ENCODE measurements at places on chromosomes 12 and 14.

DNA sequence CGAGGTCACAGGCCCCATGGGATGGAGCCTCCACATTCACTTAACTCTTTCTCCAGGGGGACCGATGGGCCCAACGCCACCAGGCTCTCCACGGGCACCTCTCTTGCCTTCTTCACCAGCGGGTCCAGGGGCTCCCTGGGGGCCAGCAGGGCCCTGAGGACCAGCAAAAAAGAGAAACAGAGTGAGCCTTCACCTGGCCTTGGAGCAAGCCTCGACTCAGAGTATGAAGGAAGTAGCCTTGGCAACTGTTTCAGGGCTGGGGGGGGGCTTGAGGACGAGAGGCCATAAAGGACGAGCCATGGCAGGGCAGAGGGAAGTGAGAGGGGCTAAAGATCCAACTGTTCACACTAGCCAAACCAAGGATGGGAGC lies 18.0 kb downstream of the COL2A1 start:
- no peak for DNase-seq

DNA sequence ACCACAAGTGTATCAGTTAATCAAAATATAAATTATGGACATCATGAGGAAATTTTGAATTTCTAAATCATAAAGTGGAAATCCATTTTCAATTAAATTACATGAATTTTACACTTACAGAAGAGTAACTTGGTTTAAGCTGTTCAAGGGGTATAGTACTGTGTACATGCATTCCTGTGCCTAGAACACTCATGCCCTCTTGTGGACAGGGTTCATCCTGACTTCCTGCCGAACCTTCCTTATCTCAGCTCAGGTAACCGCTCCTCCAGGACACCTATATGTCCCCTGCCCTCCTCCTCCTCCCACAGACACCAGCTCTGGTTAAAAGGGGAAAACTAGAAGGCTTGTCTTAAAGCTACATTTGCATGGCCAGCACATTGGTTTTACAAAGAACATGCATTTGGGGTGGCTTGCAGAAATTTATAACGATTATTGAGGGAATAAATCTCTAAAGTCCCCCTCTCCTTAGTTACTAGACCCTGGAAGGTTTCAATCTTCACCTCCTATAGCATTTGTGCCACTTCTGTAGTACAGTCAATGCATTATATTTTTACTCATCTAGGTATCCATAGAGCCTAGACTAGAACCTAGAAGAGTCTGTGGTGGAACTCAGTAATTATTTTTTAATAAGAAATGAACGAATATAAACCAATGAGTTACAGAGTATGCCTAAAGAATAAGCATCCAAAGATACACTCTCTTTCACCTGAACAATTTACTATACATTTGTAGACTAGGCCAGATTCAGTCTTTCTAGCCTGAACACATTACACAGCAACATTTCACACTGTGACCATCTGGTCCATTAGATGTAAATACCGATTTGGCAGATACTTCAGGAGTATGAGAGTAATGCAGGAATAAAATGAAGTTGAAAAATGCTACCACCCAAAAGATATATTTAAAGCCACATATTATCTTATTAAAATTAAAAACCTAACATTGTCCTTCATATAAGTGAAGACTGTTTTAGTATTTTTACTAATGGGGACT lies 345.6 kb downstream of the PAWR start:
- DNase-seq = peak; percentile 73

DNA sequence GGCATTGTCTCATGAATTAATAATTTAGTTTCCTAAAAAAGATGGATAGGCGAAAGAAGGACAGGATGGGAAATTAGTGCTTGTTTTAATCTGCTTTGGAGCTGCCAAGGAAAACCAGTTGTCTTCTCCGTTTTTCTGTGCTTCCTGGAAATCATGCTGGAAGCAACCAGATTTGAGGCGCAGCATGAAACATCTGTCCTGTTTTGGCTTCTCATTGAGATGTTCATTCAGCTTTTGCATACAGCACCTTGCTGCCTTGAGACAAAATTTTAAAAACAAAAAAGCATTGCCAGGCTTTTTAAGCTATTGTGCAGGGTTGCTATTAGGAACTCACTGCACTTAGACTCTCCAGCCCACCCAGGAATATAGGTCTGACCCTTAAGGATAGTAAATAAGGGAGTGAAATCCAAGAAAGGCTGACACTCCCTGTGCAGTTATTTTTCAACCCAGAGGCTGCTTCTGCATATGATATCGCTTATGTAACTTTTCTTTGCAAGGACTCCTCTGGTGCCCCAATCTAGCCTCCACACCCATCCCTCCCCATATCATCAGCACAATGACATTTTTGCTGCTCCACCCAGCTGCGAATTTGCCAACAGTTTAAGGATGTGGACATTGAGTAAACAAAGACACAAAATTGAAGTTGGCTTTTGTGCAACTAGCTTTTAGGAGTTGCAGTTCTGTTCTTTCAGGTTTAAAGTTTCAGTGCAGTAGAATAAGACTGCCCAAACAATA lies 46.9 kb upstream of the MDM1 start:
- peak; percentile 39 for DNase-seq

DNA sequence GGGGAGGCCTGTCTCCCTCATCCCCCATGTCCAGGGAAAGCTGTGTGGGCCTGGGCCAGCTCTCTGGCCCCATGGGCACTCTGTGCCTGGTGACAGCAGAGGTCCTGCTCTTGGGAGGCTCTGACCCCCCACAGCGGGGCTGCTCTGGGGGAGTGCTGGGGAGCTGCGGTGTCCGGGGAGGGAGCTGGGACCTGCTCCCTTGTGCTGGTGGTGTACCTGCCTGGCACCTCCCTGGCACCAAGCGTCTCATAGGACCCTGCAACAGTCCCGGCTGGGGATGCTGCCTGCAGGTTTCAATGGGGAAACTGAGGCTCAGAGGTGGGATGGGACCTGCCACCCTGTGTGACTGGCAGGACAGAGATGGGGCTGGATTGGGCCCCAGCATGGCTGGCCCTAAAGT lies 111.3 kb downstream of the KIF26A start:
- DNase-seq = no peak

DNA sequence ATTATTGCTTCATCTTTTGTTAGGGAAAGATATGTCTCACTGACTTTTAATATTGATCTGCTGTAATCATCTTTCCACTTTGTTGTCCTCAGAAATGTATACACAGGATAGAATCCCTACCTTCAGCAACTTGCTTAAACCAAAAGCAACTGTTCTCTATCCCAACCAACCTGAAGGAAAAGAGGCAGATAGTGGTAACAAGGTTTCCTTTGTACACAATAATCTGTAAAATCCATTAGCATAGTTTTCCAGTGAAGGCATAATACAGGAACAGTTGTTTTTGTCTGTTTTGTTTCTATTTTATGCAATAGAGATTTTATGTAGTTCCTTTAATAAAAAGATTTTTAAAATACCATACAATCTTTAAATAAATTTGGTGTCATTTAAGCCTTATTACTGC lies 170.5 kb downstream of the PIK3C2G start:
- no peak for DNase-seq

DNA sequence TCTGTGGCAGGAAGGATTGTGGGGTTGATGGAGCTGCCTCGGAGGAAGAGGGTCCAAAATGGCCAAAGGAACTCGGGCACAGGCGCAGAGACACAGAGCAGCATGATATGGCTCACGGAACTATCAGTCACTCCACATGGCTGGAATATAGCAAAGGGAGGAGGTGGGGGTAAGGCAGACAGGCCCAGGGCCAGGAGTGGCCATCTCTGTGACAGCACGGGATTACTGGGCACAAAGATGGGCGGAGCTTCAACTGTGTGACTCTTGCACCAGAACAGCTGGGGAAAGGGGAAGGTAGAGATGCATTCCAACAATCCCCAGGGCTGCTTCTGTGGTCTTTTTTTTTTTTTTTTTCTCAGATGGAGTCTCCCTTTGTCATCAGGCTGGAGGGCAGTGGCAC lies 24.8 kb upstream of the EML1 start:
- no peak for DNase-seq

- DNase-seq = no peak
Observed at GRCh38 chr12:51829011-51829481, 19.5 kb downstream of the FIGNL2 start.

- peak; percentile 61 for DNase-seq
Observed at GRCh38 chr14:65156568-65157366, 54.5 kb upstream of the MAX start.

DNA sequence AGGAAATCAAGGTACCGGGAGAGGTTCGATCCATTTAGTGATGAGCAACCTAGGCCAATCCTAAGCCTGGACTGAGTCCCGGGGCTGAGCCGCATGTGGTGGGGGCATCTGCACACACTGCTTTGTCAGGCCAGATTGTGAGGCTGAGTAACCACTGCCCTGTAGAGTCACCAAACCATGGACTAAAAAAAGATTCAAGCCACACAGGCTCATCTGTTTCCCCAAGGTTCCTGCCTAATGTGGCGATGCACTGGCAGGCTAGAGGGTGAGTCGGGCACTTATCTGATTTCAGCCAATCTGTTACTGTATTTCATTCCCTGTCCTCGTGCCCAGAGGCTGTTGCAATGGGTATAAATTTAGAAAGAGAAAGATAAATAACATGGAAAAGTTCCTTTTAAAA lies 140.8 kb downstream of the TTC7B start:
- no peak for DNase-seq

DNA sequence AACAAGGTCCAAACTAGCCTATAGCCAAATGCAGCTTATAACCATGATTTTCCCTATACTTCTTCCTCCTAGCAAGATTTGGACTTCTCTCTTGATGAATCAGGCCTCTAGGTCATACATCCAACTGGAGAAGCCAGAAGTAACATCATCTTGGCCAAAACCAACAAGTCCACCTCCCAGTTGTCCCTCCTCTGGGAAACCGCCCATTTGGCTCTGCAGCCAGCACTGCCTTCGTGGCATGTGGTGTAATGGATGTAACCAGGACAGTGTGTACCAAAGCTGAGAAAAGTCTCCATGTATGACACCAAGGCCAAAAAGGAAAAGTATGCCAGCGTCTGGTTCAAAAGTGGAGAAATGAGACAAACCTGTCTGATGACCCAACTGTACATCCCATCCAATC lies 59.3 kb upstream of the VASH1 start:
- DNase-seq = no peak

DNA sequence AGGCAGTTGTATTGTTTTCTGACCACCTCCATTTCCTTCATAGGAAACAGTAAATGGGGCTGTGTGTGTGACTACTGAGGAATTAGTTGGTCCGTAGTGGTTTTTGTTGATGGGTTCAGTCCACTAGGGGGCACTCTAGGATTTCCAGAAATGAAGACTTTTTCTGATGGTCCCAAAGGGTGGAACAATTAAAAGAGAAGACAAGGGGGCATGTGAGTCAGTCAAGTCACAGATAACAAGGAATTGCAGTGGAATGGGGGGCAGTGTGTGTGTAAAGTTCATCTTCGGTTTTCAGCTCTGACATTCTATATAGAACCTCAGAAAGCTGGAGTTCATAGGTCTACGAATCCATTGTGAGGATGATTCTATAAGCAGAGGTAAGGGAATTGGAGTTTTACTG lies 186.6 kb upstream of the OR4E1 start:
- DNase-seq = peak; percentile 43

DNA sequence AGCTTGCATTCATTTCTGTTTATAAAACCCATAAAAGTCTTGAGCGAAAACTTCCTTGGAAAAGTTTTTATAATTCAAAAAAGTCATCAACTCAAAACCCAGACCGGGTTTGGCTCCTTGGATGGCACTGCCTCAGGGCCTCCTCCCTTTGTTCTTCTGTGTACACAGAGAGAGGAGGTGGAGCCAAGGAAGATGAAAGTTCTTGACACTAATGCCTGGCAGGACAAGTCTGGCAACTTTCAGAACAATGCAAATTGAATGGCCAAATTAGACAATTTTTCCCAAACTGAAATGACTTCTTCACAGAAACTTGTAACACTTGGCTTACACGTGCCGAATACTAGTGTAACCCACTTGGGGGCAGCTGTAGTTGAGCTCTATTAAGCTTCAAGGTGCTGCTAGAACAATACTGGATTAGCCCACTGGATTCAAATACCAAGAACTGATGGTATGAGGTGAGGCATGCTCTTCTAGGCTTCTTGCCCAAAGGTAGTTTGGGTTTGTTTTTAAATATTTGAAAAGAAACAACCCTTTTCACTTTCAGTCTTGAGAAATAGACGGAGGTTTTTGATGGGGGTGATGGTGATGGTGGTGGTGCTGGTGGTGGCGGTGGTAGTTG lies 86.6 kb upstream of the FRMD6 start:
- peak; percentile 69 for DNase-seq

GRCh38 chr12:42923156-42923555 lies 333.6 kb upstream of the PRICKLE1 start:
- no peak for DNase-seq

- peak; percentile 96 for DNase-seq
Observed at GRCh38 chr14:63922696-63923421, 70.1 kb downstream of the SYNE2 start.

DNA sequence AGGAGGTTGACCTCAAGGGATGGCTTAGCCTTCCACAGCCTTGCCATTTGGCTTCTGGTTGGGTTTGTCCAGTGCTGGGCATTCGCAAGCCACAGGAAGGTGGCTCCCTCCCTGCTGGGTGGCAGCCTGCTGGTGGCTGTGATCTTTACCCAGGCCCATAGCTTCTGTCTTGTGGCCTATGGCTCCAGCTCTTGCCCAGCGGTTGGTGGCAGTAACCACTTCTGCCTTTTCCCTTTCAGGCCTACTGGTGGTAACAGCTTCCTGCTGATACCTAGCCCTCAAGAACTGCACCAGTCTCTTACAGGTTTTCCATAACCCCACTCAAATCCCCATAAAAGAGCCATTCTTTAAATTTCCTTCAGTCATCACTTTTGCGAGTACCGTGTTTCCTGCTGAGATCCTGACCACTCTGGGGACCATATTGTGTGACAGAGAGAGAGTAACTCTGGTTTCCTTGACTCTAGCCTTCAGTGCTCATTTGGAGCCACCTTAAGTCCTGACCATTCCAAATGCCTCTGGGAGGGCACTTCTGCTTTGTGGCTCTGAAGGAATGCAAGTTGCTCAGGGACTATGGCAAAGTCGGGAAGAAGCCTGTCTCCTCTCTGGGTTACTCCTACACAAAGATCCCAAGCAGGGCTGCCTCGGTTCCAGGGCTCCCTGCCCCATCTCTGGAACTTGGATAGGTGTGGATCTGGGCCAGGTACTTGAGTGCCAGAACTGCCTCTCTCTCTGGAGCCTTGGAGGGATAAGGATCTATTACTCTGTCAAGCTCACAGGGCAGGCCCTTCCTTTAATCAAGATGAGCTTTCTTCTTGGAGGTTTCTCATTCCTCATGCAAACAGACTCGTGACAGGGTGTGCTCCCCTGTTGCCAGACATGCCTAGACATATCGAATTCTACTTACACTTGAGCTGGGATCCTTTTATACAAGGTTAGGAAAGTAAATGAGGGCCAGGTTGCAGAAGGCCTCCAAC lies 2.9 kb upstream of the NYNRIN start:
- DNase-seq = no peak

DNA sequence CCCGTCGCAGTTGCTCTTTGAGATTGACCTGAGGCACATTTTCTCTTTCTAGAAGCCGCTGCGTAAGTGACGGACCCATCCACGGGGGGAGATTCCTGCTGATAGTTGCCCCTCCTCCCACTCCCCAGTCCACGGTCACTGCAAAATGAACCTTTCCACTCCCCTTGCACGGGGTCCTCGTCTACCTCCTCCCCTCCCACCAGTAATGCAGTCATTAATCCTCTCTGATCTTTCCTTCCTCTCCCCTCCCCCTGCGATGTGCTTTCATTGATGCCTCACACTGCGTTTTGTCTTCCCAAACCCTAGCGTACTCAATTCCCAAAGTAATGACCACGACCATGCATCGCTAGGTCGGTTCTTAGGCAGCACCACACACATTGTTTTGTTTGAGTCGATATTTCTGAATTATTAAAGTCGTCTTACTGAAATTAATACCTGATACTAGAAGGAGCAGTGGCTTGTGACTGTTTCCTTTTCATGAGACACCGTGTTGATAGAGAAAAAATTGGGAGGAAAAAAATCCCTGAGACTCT lies 857 bp downstream of the ETNK1 start:
- DNase-seq = peak; percentile 65

All from MCF 10A (cell line).